ENCODE measurements at places on chromosomes 5 and 9.

DNA sequence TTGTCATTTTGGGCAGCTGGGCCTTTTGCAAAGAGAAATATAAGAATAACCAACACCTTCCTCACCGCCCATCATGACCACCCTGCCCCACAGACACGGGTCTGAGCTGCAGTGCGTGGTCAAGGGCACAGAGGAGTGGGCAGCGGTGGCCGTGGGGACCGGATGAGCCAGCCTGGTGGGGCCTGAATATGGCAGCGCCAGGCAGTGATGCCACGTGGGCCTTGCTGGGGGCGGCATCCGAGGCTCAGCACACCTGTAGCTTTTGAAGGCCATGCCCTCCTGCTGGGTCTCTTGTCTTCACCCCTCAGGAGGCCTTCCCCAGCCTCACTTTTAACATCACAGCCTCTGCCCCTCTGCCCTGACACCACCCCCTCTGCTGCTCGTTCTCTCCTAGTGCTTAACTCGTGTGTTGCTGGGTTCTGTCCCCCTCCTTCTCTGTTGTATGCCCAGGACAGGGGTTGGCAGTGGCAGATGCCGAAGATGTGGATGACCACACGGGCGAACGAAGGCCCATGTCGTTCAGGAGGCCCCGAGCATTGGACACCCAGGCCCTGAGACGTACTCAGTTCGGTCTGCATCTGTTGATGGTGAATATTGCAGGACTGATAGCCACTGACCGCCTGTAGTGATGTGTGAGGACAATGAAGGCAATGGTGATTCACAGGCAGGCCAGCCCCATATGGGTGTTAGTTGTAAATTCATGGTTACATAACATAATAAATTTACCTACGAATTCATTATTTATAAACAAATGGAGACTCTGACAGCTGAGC, 46.0 kb downstream of the AHRR start:
- DNase-seq, result no peak

DNA sequence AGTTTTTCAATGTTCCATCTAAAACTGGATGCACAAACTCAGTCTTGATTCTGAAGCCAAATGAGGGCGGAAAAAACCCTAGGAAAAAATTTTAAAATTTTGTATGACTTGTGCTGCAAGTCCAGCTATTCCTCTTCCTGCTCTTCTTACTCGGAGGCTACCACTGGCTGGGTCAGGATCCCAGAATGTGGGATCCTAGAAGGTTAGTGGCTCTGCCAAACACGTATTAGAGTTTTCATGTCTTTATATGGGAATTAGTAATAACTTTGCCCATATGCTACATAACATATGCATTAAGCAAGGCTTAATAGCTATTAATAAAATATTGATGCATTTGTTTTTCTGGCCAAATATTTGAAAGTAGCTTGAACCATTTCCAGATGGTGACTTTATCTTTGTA, 458.3 kb downstream of the AGTPBP1 start:
- no peak for DNase-seq

DNA sequence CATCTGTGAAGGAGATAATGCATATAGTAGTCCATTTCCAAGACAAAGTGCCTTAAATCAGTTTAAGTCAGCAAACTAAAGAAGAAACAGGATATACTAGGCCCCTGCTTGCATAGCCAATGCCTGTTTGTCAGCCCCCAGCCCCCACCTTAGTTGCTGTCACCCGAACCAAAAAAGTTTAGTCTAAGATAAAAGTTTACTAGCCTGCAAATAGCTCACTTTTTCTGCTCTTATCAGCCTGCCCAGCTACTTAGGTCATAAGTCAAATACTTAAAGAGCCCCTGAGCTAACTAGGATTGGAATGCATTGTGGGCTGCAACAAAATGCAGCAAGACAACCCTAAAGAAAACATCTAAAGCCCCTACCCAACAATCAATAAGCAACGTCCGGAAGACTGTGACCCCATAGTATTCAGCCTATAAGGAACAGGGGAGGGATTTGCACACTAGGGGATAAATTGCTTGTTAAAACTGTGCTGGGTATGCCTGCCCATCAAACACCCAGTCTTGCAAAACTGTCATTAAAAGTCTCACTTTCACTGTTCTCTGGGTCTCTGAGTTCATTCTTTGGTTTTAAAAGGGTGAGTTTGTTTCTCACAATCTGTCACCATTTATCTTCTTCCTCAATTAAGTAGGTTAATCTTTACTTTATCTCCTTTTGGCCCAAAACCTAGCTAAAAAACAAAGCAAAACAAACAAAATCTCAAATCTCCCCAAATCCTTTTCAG, 92.4 kb upstream of the CEP78 start:
- DNase-seq, result no peak

DNA sequence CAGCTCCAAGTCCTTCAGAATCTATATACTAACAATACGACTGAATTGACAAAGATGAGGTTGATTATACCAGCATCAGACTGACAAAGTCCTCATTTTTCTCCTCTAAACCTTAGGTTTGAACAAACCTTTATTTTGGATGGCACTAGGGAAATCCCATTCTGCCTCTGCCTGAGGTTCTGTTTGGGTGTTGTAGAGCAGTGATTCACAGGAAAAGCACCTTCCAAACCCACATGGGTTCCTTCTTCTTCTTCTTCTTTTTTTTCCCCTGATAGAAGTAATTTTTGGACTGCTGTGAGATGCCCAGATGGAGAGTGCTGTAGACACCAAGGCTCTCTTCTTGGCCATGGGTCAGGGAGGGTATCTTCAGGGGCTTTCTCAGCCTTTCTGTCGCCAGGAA, 164.9 kb upstream of the PAPPA start:
- DNase-seq, result no peak

- DNase-seq, result no peak
Measured at GRCh38 chr5:13218518-13218917, 726.0 kb downstream of the DNAH5 start.

DNA sequence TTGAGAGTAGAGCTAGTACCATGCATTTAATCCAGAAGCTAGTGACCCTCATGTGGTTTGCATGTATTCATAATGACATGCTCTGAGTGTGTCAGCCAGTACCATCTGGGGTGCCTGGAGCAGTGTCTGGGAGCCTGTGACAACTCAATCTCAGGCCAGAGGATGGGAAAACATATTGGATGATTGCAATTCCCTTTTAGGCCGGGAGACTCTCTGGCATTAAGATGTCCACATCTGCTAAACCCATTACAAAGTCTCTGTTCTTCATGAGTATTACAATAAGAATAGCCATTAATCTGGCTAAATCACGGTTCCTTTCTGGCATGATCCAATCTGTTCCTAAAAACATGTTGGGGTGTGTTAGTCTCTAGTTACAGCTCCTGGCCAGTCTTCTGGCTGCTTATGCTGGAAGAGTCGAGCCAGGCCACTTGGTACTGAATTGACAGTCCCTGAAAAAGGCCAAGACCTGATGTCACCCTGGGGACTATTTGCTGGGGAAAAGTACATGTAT, 475.7 kb downstream of the ENC1 start:
- DNase-seq, result no peak

- DNase-seq, result no peak
Measured at GRCh38 chr9:68433531-68434110, 77.2 kb downstream of the PGM5 start.

GRCh38 chr9:29659736-29660135, 2086.5 kb upstream of the C9orf72 start:
- no peak for DNase-seq
